ENCODE measurements at places on chromosomes 1 and 21. TPM values are rescaled to one million over a fixed set of nuclear protein-coding genes. Genes with fewer than 3 reads are reported as not detected.

Gene AK5
- 13.2 TPM for polyA plus RNA-seq

Gene FAM177B
- not detected for polyA plus RNA-seq

Gene TRABD2B
- not detected for polyA plus RNA-seq

Gene TTLL10
- not detected for polyA plus RNA-seq

Gene LHX8
- 0.05 TPM for polyA plus RNA-seq

All from BJ (cell line).